Activated naive CD4-positive, alpha-beta T cell treated with anti-CD3 and anti-CD28 coated beads, Interleukin-2, amount 50 U/mL, for 72 hours (primary cell): ENCODE measurements at places on chromosomes 11 and 22.

- no peak for DNase-seq
These were observed 51.3 kb upstream of the HMGXB4 start for GRCh38 chr22:35205961-35206360.

DNA sequence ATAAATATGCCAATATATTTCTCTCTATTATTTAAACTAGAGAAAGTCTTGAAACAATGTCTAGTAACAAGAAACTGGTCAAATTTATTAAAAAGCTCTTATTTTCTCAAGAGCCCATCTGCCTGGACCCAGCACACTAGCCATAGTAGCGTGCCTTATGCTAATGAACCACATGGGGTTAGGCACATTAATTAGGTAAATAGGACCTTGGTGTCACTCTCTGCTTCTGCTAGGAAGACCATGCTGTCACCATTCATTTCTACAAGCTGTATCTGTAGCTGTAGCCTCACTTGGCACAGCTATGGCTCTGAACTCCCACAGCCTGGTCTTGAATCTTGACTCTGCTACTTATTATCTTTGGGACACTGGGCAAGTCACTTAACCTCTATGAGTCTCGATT is 390.5 kb downstream of the NELL1 start:
- no peak for DNase-seq

GRCh38 chr22:43592476-43592875 is 180.7 kb downstream of the MPPED1 start:
- DNase-seq: no peak

GRCh38 chr11:130183878-130184610 is 24.5 kb downstream of the ST14 start:
- DNase-seq: no peak

- peak; percentile 99 for DNase-seq
These were observed at the start of gene ESRRA for GRCh38 chr11:64305075-64305690. ESRRA (plus strand) TSS chr11:64305524; CDS start chr11:64307180, 1,656 bp downstream.

DNA sequence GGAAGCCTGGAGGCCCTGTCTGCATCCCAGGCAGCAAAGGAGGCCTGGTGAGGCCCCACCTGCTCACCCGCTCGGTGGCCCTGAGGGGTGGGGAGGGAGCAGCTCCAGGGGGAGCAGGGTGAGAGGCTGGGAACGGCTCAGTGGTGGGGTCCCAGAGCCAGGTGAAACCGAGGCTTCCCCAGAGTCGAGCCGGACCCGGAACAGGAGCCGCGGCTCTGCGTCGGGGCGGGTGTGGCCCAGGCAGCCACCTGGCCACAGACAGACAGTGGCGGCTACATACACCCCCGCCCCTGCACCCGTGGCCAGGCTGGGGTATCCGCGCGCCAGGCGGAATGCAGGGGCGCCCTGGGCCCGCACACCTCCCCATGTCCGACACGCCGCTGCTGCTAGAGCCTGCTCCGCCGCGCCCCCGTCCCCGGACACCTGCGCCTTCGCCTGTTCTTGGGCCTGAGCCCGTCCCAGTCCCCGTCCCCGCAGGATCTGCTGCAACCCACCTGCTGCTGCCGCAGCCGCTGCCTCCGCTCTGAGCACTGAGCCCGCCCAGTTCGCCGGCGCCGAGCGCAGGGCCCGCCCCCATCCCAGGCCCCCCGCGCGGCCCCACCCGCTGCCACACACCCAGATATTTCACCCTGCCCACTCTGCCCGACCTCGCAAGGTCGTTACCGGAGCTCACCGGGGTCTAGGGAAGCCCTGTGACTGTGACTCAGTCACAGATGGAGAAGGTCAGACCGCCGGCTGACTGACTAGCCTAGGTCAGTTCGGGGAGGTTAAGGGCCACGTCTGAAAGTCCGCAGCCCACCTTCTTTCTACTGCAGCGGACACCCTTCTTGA is at the start of gene SLC7A4:
TSS of gene SLC7A4 (minus strand) at position 525 of the 831 bp plus-strand sequence. CDS start 749 bp downstream, outside the sequence.
- DNase-seq: no peak

GRCh38 chr22:41249442-41249841 is 8.7 kb upstream of the CHADL start:
- DNase-seq: no peak

DNA sequence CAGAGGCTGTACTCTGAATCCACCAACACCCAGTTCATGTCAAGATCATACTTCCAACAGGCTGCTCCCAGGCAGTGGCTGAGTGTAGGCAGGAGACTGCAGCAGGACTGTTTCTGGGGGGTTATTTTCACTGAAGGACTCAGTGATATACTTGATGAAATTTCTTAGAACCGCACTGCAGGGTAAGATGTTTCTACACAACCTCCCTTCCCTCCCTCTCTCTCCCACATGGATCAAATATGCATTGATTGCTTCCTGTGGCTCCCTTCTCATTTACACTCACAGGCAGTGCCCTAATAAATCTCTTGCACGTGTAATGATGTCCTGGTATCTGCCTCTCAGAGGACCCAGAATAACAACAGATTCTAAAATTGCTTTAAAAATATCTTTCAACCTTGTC is 251.3 kb upstream of the CCDC179 start:
- no peak for DNase-seq

DNA sequence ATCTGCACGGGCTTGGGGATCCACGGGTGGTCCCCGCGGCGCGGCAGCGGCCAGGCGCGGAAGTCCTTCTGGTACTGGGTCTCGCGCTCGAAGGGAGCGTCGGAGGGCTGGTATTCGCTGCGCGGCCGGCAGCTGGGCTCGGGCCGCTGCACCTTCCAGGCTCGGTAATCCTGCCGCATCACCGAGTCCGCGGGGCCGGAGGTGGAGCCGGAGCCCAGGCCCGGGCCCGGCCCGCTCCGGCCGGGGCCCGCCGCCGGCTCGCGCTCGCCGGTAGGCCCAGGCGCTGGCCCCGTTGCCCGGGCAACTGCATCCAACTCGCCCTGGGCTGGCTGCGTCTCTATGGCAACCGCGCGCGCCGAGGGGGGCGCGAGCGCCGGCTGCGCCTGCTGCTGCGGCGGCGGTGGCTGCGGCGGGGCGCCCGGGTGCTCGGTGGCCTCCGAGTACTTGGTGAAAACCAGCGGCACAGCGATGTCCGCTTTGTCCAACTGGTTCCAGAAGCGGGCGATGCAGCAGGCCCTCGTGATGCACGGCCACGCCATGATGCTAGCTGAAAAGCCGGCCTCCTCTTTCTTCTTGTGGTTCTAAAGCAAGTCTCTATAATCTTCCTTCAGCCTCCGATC is 897 bp downstream of the MAP6 start:
- DNase-seq: no peak

DNA sequence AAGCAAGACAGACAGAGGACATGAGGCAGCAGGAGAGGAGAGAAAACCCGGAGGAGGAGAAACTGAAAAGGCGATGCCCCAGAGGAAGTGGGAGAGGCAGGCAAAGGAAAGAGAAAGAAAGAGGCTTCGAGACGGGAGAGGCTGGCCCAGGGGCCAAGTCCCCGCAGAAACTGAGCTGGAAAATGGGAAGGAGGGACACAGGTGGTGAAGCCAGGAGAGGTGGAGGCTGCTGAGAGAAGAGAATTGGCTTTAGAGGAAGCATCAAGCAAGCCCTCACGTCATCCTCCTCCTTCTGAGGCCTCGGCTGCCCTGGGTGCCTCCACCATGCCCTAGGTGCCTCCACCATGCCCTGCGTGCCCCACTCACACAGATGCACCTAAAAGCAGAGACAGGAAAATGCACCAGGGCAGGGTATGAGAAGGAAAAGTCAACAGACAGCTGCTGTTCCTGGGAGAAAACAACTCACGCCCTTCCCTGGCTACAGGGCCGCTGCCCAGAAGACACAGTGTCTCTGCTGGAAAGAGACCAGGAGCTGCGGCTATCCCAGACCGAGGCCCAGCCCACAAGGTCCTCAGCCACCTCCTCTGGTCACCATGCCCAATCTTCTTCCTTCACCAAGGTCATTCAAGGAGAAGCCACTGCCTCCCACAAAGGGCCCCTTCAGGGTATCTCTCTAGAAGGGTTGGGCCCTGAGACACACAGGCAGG is 14.3 kb downstream of the FXYD6 start:
- peak; percentile 30 for DNase-seq

GRCh38 chr11:134252346-134253187 is 585 bp downstream of the THYN1 start:
- DNase-seq: peak; percentile 36

GRCh38 chr11:74551754-74552145 is 40.6 kb upstream of the POLD3 start:
- no peak for DNase-seq

GRCh38 chr11:11946878-11947277 is 61.5 kb downstream of the DKK3 start:
- DNase-seq: no peak

DNA sequence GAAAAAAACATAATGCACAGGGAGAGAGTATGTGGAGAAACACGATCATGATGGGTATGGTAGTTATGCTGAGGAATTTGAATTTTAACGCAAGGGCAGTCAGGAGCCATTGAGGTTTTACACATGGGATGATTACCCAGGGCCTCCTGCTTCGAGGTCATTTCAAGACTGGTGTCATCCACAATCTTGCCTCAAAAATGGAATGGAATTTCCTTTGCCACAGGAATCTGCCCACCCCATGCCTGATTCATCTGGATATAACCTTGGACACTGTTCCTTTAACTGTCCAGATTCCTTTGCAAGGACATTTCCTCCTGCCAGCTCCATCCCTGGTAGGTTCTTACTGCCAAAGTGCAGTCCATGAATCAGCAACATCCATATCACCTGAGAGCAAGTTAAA is 655.9 kb upstream of the TENM4 start:
- DNase-seq: no peak

DNA sequence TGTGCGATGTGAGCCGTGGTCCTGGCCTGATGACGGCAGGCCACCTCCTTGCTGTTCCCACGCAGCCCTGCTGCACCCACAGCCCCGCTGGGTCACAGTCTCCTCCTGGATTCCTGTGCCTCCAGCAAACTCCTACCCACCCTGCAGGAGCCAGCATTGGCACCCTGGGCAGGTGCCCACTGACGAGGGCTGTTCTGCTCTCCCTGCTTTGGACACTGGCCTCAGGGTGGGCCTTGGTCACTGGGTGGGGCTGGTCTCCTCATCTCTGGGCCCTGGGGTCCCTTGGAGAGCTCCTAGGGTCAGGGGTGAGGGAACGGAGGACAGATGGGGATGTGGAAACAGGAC is 12.7 kb downstream of the TSPAN4 start:
- no peak for DNase-seq

DNA sequence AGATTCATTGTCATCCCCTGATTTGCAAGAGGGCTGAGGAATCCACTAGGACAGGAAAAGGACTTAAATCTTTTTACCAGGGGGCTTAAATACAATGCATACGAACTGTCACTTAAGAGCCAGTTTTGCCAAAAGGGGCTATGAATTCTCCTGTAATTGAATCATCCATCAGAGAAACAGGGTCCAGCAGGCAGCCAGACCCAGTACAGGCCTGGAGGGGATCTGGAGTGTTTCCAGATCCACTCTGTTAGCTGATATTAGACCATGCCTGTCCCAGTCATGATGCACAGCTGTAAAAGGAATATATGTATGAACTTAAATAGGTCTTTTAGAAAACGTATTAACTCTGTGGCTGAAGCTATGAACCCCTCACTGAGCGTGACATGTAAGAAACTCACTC is 53.8 kb upstream of the PRSS23 start:
- no peak for DNase-seq

DNA sequence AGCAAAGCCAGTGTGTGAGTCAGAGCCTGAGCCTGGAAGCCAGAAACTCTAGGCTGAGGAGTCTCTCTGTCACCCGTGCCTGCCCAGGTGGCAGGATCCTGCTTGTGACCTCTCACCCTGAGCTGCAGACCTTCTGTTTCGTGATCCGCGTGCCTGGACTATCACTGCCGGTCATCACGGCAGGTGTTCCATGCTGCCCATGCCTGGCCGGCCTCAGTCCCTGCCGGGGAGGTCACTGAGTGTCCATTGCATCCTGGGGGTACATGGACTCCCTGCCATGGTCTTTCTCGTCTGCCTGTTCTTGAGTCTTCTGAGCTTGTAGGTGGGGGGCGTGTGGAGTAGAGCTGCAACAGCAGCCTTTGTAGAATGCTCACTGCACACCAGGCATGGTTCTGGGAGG is 1032.4 kb downstream of the TBC1D22A start:
- no peak for DNase-seq

- no peak for DNase-seq
These were observed 12.1 kb upstream of the FCHSD2 start for GRCh38 chr11:73154178-73154577.

DNA sequence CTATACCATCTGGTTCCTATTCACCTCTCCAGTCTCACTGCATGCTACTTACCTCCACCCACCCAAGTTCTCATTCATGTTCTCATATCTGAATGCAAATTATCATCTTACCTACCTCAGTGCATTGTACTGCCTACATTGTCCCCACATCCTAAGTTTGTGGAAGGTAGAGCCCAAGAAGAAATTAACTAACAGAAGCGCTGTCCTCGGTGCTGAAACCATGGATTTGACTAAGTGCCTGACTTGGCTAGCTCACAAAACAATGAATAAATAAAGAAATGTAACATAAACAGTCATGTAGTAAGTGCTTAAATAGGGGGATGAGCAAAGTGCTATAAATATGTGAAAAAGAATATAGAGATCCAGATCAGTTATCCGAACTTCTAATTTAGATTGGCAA is 63.2 kb downstream of the GRIA4 start:
- DNase-seq: no peak

DNA sequence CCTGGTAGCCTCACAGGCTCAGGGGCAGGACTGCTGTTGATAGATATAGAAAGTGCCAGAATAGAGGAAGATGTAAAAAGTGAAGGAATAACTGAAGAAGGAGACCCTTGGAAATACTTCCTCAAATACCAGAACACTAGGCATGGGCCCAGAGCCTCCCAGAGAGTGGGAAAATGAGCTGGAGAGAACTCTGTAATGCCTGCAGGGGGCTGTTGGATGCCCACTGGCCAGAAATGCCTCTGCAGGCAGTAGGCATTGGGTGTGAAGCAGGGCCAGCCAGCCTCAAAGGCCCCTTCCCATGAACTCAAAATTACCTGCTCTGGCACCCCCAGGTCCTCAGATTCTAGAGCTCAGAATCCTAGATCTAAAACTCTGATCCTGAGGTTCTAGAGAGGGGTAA is 15.1 kb downstream of the P2RY2 start:
- no peak for DNase-seq

DNA sequence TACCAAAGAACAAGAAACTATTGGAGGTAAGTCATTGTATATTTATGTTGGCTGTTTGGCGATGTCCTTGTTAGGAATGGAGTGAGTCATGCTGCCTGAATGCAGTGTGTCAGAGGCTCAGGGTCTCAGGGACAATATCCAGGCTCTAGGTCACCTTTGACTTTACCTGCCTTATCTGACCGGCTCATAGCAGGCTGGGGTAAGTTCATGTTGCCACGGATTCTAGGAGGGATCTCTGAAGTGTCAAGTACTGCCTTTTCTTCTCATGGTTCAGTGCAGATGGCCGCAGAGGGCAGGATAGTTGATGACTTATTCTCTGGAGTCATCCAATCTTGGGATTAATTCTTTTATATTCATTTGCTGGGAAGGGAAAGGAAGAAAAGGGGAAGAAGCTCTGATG is 53.2 kb downstream of the SPON1 start:
- DNase-seq: no peak

DNA sequence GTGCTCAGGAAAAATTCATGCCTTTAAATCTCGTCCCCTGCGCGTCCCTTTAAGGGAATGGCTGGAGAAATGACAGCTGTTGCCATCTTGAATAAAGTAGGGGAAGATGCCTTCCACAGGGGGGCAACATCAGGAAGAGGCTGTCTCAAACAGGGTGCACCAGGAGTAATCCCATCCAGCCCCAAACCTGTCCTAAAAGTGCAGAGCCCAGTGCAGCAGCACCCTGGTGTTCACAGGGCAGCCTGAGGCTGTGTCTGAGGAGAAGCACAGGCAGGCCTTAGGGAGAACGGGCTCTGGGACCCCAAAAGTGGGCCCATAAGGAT is 10.8 kb upstream of the C11orf96 start:
- DNase-seq: no peak
